ENCODE measurements at places on chromosomes 6 and 20.

DNA sequence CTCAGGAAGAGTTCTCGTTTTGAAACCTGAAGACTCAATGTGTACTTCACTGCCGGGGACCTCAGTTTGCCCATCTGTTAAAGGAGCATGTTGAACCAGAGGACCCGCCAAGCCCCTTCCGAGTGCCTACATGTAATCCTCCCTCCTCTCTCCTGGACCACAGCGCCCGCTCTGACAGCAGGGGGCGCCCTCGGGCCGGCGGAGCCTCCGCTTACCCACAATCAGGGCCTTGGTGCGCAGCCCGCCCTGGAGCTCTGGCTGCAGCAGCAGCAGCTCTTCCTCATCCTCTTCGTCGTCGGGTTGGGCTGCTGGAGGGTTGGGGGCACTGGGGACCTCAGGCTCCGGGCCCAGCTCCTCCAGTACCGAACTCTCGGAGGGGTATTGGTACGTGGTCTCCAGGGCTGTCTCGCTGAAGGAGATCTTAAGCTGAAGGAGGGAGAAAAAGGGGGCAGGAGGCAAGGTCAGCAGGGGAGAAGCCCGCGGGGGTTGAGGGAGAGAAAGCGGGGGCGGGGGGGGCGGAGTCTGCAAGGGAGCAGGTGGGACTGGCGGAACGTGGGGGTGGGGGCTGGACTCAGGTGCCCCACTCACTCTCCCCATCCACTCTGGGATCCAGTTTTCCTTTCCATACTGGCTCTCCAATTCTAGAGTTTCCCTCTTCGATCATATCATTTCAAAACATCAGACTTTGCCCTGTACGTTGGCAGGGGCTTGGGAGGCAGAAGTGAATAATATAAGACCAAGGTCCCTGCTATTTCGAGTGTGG lies 6.3 kb upstream of the DHX16 start:
- no peak for DNase-seq

DNA sequence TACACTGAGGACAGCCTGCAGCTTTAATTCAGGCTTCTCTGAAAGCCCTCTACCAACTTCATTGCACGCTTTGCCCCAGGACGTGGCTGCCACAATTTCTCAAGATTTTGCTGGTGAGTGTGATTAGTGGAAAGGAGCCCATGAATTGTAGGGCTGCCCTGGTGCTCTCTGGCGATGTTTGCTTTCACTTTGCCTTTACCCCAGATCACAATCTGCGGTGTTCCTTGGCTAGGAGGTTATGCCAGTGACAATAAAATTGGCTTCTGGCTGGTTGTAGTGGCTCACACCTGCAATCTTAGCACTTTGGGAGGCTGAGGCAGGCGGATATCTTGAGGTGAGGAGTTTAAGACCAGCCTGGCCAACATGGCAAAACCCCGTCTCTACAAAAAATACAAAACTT lies 139.3 kb downstream of the FOXC1 start:
- no peak for DNase-seq

DNA sequence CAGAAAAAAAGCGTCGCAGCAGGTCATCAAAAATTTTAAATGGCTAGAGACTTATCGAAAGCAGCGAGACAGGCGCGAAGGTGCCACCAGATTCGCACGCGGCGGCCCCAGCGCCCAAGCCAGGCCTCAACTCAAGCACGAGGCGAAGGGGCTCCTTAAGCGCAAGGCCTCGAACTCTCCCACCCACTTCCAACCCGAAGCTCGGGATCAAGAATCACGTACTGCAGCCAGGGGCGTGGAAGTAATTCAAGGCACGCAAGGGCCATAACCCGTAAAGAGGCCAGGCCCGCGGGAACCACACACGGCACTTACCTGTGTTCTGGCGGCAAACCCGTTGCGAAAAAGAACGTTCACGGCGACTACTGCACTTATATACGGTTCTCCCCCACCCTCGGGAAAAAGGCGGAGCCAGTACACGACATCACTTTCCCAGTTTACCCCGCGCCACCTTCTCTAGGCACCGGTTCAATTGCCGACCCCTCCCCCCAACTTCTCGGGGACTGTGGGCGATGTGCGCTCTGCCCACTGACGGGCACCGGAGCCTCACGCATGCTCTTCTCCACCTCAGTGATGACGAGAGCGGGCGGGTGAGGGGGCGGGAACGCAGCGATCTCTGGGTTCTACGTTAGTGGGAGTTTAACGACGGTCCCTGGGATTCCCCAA lies at the start of gene EEF1A1:
TSS of gene EEF1A1 (minus strand) at position 345 of the 663 bp plus-strand sequence. CDS start 1,006 bp downstream, outside the sequence.
- DNase-seq: peak; percentile 99

GRCh38 chr6:75285283-75285639 lies 669 bp upstream of the TMEM30A start:
- DNase-seq: no peak

DNA sequence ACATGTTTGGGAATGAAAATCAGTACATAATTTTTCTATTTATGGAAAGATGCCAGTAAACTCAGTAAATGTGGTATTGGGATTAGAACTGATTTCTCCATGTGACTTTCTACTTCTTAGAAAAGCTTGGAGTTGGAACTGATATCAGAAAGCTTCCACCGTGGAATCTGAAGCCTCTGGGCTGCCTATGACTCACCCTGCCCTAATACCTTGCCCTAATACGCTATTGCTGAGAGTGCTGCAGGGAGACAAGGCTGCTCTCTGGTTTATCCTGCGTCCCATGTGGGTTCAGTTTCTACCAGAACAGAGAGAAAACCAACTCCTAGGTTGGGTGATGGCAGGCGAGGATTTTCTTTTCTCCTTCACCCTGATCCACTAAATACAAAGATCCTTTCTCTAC lies 3.3 kb upstream of the STMND1 start:
- DNase-seq: no peak

DNA sequence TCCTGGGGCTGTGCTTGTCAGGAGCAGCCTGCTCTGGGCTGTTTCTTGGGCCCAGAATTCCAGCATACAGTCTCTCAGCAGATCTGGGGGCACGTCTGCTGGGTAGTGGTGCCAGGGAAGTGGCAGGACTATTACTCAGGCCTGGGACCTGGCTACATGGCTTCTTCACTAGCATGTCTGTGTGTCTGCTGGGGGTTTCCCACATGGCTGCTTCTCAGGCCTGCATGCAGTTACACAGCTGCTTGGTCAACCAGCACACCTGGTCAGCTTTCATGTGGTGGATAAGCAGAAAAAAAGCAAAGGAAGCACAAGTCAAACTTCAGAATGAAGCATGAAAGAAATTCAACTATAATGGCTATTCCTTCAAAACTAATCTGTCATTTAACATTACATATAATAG lies 316.2 kb upstream of the NOX3 start:
- no peak for DNase-seq

GRCh38 chr6:73409395-73409794 lies 14.8 kb downstream of the DDX43 start:
- DNase-seq: no peak

- no peak for DNase-seq
Observed at GRCh38 chr6:13413900-13414555, 73.4 kb downstream of the GFOD1 start.

- DNase-seq: no peak
Observed at GRCh38 chr6:16697437-16698161, 63.7 kb downstream of the ATXN1 start.

GRCh38 chr20:59747671-59748515 lies 143.6 kb downstream of the PHACTR3 start:
- DNase-seq: no peak

- DNase-seq: no peak
Observed at GRCh38 chr20:2173186-2173585, 71.6 kb downstream of the STK35 start.

- no peak for DNase-seq
Observed at GRCh38 chr20:9583151-9583550, 68.8 kb downstream of the LAMP5 start.

DNA sequence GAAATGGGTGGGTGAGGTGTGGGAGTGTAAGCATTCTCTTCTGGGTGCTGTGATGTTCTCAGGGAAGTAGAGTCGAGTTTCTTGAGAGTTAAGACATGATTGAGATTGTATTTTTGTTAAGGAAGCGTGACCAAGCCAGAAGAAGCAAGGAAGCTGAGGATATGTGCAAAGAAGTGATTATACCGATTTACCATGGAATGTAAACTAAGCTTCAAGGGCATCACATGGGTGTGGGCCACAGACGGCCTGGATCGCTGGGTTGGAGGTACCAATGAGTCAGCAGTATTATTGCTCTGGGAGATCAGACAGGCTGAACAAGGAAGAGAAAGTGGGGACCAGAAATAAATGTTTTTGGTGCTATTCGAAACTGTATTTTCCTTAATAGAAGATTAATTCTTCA lies 184.1 kb upstream of the GMDS start:
- DNase-seq: no peak

GRCh38 chr6:53986721-53987521 lies 124.3 kb upstream of the MLIP start:
- no peak for DNase-seq

DNA sequence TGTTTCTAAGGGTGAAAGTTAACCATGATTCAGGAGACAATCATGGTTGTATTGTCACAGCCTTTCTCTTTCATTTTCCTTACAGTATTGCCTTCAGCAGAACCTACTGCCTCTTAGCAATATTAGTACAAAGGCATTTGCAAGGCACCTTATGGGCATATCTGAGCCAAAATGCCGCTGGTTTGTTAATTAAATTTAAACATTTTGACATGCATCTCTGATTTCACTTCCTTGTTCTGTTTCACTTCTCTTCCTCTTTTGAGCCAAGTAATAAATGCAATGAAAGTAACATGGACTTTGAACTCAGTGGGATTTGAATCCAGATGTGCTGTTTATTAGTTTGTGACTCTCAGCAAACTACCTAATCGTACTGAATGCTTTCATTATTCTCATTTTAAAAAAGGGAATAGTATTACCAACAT lies 467.4 kb upstream of the CITED2 start:
- no peak for DNase-seq

DNA sequence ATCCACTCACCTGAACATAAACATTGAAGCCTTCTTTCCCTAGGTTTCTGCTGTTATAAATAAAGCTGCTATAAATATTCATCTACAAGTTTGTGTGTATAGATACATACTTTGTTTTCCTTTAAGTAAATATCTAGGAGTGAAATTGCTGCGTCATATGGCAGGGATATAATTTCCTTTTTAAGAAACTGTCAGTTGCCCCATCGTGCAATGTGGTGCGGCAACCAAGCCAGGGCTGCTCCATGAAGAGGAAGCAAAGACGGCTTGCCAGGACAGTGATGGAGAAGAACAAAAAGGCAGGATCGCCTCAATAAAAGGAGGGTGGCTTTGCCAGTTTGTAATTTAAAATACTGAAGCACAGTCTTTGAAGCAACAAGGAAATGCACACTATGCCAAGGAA lies 36.6 kb downstream of the CITED2 start:
- DNase-seq: no peak

- peak; percentile 76 for DNase-seq
Observed at GRCh38 chr6:107114213-107114925, 946 bp downstream of the BEND3 start.

GRCh38 chr20:56439771-56440291 lies 27.8 kb downstream of the CASS4 start:
- DNase-seq: peak; percentile 69

DNA sequence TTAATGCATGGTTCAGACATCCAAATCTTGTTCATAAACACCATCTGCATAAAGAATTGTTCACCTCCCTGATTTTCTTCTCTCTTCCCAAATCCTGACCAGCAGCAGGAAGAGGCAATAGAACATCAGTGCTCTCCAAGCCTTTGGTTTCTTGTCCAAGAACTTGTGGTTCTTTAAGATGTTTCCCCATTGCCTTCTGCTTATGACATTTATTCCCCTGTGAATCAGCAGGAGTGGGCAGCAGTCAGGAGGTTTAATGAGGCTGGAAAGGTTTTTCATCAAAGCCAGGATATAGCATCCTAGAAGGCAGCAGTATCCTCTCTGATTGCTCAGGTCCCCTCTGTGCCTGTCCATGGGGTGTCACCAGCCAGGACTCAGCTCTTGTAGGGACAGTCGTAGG lies 5.3 kb downstream of the HDDC2 start:
- DNase-seq: no peak

DNA sequence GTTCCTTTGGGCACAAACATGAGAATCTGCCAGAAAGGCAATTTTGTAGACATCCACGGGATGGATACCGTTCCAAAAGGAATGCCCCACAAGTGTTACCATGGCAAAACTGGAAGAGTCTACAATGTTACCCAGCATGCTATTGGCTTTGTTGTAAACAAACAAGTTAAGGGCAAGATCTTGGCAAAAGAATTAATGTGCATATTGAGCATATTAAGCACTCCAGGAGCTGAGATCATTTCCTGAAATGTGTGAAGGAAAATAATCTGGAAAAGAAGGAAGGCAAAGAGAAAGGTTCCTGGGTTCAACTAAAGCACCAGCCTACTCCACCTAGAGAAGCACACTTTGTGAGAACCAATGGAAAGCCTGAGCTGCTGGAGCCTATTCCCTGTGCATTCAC lies 103.9 kb upstream of the ARG1 start:
- DNase-seq: no peak

- DNase-seq: no peak
Observed at GRCh38 chr6:12164508-12164770, 125.7 kb upstream of the EDN1 start.
